ENCODE measurements at places on chromosomes 6 and 20. TPM values are rescaled to one million over a fixed set of nuclear protein-coding genes. Genes with fewer than 3 reads are reported as not detected.

DNA sequence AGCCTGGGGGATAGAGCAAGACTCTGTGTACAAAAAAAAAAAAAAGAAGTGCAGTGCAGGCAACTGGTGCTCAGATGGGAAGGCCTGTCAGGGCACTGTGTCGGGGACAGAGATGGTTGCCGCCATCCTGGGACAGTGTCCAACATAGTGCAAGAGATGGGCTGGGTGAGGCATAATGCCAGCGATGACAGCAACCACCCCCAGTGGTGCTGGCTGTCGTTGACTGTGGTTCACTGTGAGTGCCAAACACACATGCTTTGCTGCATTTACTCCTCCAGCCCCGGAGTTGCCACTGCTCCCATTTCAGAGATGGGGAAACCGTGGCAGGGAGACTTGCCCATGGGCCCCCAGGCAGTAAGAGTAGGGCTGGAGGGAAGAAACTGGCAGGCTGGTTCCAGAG, 5.2 kb upstream of the C20orf203 start:
- no peak overlapping the region for H3K27ac ChIP-seq
- H3K4me1 ChIP-seq, result no peaks in the 10 kb centered on the region
- H3K4me3 ChIP-seq, result no peak overlapping the region
- DNase-seq, result peak; percentile 48
- no peaks in the 10 kb centered on the region for H3K36me3 ChIP-seq

DNA sequence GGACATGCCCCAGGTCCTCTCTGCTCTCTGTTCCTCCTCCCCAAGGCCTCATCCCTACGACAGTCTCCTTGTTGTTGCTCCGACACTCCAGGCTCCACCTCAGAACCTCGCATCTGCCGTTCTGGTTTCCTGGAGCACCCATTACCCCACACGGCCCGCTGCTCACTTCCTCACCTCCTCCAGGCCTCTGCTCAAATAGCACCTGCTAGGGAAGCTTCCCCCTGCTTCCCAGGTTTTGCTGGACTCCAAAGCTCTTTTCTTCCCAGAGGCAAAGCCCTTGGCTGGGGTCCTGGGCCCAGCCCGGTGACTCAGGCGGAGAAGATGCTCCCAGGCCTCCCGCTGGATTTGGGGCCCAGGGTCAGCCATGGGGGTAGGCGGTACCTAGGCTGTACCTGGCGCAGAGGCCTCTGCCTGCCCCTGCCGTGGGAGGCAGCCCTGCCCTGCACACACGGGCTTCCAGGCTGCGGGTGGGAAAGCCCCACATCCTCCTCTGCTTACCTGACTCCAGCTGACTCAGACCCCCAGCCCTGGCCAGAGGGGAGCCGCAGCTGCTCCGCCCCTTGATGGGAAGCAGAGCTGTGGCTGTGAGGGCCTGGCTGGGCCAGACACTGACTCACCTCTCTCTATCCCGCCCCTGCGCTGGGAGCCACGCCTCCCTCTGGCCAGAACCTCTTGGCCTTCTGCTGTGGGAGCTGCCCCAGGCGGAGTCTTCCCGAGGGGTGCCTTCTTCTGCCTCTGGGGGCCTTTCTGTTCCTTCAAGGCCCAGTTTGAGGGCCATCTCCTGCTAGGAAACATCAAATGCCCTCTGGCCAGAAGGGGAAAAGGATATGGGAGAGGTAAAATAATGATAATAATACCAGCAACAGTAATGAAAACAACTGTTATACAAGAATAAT, 130.5 kb downstream of the CEBPB start:
- H3K36me3 ChIP-seq, result no peaks in the 10 kb centered on the region
- peak overlapping the region; percentile 89 for H3K27ac ChIP-seq

- H3K4me1 ChIP-seq, result no peaks in the 10 kb centered on the region
- H3K4me3 ChIP-seq, result no peak overlapping the region
- H3K27ac ChIP-seq, result no peak overlapping the region
Observed at GRCh38 chr20:15020845-15021244, 683.4 kb upstream of the FLRT3 start.

DNA sequence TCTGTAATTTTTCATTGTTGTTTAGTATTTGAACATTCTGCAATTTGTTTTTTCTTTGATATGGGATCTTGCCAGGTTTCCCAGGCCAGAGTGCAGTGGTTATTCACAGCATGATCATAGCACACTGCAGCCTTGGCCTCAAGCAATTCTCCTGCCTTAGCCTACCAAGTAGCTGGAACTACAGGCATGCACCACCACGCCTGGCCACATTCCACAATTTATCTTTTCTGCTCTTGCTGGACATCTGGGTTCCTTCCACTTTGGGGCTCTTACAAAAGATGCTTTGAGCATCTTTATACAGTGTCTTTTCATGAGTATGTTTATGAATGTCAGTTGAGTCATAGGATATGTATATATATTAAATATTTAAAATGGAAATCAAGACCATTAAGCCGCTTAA, 42.0 kb downstream of the PGM3 start:
- no peak overlapping the region for H3K27ac ChIP-seq
- DNase-seq, result no peak
- H3K4me3 ChIP-seq, result no peak overlapping the region

The TSBP1 gene
- total RNA-seq, result not detected

The WFDC12 gene
- 2.1 TPM for total RNA-seq

The NRSN2 gene
- 43.7 TPM for total RNA-seq

The LSM2 gene
- total RNA-seq, result 22.0 TPM

All from lung (tissue), 17 donors.